ENCODE measurements at places on chromosomes 3 and 15.

GRCh38 chr3:26984416-26985390 lies 362.1 kb downstream of the LRRC3B start:
- no peak for DNase-seq

DNA sequence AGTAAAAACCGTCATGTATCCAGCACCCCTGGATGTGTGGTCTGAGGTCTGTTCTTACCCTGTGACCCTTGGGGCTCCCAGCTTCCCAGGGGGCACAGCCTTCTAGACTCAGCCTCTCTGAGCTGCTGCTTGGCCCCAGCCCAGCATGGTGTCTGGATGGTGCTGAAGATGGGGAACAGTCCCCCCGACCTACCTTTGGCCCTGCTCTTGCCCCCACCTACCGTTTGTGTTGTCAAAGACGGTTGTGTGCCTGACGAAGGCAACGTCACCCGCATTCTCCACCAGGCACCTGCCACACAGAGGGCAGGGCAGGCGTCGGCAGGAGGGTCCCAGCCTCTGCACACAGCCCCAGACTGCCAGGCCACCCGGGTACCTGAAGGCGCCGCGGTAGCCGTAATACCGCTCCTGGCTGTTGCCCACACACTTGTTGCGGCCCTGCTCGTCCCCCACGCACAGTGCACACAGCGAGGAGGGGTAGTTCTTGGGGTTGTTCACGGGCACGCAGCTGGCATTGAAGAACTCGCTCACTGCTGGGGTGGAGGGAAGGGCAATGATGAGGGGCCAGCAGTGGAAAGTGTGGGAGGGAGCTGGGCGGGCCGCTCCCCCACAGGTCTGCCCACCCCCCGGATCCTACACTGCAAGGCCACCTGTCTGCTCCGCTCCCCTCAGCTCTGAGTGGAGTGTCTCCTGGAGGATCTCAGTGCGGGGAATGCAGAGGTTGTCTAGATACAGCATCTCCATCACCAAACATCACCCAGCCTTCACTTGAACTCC lies 21.0 kb downstream of the MELTF start:
- DNase-seq, result no peak

DNA sequence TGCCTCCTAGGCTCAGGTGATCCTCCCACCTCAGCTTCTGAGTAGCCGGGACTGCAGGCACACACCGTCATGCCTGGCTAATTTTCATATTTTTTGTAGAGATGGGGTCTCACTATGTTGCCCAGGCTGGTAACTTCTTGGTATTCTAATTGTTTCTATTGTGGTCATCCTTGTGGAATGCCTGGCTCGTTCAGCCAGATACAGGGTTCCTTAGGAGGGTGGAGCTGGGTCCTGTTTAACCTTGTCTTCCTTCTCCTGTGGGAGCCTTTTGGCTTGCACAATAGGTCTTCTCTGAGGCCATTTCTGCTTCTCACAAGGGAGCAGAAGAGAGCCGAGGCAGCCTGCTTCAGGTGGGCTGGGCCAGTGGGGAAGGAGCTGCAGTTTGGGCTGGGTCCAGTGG lies 15.7 kb downstream of the PLEKHO2 start:
- no peak for DNase-seq

GRCh38 chr15:31285772-31286261 lies 40.8 kb upstream of the KLF13 start:
- no peak for DNase-seq

- no peak for DNase-seq
Measured at GRCh38 chr3:17235310-17235709, 350.6 kb downstream of the PLCL2 start.

DNA sequence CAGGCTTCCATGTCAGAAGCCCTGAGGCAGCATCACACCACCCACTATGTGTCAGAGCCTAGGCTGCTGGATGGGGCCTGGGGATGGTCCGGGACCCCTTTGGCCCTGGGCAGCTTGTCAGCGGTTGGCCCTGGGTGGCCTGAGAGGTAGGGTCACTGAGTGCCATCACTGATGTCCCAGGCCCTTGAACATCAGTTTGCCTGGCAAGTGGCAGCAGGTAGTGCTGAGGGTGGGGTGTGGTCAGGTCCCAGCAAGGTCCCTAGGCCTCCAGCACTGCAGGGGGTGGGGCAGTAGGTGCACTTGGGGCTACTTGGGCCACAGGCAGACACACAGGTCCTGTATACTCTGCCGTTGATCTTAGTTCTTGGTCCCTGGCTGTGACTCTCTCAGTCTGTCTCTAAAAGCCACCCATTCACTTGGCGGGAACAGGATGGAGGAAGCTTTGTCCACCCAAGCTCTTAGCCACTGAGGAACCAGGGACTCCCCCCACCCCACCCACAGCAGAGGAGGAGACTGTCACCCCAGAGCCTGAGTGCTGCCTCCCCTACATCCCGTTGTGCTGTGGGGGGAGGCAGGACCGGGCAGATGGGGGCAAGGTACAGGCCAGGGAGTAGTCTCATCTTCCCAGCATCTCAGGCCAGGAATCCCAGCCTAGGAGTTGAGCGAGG lies 5.8 kb downstream of the GNAI2 start:
- no peak for DNase-seq

DNA sequence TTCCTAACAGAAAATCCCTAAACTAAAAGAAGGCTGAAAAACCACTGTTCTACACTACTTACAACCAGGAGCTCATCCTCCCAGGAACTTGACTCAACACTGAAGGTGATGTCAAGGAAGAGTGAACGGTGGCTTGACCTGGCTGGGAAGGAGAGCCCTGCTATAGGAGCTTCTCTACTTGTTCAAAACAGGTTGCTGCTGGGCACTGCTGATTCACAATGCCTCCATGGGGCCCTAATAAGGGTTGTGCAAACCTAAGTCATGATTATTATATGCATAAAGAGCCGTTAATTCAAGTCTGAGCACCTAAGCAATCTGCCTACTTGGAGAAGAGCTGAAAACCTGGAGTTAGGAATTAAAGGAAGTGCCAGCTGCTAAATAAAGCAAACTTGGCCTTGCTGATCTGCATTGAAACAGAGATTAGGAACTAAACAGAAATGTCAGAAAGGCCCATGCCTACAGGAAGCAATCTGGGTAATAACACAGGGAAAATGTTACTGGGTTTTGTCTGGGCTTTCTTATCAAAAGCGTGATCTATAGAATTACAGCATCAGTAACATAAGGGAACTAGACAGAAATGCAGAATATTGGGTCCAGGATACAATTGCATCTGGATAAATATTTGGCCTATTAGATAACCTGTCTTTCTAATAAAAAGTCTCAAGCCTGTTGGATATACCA lies 243.2 kb downstream of the NEK10 start:
- no peak for DNase-seq

DNA sequence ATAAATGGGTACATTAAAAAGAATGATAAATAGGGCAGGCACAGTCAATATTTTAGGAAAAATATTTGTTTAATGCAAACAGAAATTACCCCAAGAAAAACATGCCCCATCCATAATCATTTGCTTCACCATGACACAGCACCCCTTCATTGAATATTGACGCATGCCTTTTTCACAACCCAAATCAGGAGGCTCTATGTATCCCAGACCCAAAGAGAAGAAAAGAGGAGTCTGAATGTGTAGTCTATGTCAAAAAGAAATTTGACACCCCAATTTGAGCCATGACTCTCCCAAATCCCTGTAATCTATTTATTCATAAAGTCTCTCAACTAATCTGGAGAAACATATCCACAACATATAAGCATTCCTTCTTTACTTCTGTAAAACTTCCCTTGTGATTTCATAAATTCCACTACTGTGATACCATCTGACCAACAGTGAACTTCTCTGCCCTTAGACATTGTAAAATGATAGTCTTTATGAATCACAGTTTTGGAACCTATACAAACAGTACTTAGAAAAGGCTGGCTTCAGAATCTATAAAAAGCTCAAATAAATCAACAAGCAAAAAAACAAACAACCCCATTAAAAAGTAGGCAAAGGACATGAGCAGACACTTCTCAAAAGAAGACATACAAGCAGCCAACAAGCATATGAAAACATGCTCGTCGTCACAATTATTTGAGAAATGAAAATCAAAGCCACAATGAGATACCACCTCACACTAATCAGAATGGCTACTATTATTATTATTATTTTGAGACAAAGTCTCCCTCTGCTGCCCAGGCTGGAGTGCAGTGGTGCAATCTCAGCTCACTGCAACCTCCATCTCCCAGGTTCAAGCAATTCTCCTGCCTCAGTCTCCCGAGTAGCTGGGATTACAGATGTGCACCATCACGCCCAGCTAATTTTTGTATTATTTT lies 53.4 kb upstream of the XRN1 start:
- DNase-seq, result no peak

- no peak for DNase-seq
Measured at GRCh38 chr15:70672081-70672480, 91.3 kb downstream of the UACA start.

DNA sequence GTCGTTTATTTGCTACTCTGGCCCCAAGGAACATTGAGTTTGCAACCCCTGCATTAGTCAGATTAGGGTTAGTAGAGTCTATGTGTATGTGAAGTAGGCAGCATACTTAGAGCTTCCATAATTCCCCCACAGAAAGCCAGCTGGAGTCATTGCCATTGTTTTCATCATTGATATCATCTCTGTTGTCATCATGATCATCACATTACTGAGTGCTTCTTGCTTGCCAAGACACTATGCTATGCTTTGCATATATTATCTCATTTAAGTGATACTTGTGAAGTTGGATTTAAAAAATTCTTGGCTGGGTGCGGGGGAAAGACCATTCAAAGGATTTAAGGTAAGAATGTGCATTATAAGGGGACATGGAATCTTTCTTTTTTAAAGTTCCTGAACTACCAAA lies 209.0 kb downstream of the CACNA2D3 start:
- DNase-seq, result no peak

GRCh38 chr3:159859424-159859823 lies 129.2 kb upstream of the IL12A start:
- DNase-seq, result no peak

- DNase-seq, result no peak
Measured at GRCh38 chr15:73826711-73827251, 46.6 kb upstream of the TBC1D21 start.

DNA sequence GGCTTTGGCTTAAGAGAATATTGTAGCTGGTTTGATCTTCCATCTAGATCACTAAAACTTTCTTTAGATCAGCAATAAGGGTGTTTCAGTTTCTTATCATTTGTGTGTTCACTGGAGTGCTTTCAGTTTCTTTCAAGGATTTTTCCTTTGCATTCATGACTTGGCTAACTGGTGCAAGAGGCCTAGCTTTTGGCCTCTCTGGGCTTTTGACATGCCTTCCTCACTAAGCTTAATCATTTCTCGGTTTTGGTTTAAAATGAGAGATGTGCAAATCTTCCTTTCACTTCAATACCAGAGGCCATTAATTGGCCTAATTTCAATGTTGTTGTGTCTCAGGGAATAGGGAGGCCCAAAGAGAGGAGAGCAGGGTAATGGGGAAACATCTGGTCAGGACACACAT lies 30.3 kb upstream of the CCNB2 start:
- DNase-seq, result no peak

DNA sequence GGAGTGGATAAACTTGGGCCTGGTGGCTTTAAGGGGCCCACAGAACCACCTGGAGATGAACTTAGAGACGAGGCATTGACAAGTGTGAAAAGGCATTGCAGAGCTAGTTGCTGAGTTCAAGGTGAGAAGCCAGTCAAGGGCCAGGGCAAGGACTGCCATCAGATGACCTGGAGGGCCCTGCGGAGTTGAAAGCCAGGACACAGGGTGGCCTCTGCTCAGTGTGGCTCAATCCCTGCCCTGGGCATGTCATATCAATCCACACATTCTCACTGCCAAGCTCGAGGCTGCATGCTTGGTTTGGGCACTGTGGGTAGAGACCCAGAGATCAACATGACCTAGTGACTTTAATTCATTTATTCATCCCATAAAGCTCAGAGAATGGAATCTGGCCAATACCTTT lies 9.2 kb downstream of the PAQR5 start:
- DNase-seq, result no peak

GRCh38 chr3:62919784-62920465 lies 44.7 kb upstream of the CADPS start:
- DNase-seq, result no peak

DNA sequence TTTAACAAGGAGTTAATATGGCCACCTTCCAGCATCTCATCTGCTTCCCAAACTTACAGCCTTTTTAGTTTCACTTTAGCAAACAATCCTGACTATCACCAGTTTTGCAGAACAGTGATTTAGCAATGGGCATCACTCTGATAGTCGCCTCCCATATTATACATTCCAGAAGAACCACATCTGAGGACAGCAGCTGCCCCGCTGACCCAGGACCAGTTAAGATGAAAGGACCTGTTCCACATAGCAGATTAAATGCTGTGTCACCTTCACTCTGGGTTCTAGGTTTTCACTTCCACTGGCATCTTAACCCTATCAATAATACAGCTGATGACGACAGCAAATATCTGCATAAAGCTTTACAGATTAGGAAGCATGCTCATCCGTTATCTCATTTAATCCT lies 99.8 kb downstream of the TRIM69 start:
- DNase-seq, result no peak

GRCh38 chr3:86951322-86951721 lies 39.6 kb downstream of the VGLL3 start:
- DNase-seq, result no peak

DNA sequence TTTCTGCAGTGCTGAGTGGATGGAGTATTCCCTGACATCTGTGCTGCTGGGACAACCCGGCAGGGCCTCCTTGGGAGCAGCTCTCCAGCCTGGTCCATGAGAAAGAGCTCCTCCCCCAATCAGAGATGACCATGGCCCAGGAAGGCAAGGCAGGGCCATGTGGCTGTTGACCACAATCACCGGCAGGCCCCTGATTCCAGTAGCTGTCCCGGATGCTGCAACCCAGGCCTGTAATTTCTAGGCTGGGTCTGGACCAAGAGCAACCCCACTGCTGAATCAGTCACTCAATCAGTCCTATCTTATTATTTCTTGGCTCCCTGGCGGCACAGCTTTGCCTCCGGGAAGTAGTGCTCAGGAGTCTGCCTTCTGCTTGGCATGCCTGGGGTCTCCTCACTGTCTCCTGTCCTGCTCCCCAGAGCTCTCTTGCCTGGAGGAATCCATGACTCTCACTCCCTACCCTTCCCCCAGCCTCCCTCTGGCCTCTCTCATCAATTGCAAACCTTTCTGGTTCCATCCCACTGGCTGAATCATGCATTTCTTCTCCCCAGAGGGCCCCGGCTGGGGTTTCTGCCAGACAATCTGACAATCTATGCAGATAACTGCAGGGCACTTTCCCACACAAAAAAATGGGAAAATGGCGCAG lies 32.6 kb upstream of the ITGA11 start:
- no peak for DNase-seq

DNA sequence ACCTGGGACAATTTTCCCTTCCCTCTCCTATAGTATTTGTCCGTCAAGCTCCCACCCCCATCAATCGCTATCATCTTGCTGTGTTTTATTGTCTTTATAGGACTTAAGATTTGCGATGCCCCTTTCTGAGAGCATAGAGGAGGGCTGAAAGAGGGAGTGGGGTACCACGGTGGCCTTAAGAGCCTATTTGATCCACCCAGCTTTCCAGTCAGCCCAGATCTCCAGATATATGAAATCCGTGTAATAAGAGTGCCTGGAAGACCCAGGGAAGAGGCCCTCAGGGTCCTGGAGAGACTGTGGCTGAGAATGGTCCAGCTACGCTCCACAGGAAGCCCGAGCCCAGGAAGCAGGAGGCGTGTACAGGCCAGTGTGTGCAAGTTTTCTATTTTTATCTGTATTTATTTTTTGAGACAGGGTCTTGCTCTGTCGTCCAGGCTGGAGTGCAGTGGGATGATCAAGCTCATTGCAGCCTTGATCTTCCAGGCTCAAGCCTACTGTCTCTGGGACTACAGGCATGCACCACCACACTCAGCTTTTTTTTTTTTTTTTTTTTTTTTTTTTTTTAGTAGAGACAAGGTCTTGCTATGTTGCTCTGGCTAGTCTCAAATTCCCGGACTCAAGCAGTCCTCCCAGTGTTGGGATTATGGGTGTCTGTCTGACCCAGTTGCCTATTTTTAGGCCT lies 964 bp upstream of the NCKIPSD start:
- no peak for DNase-seq

Measured in stimulated activated CD8-positive, alpha-beta memory T cell treated with anti-CD3 and anti-CD28 coated beads, Interleukin-12 subunit alpha, Interleukin-12 subunit beta, amount 100 ng/mL, for 4 hours (primary cell).